Renal cortical epithelial cell (primary cell): ENCODE measurements at places on chromosomes 4 and X. TPM values are rescaled to one million over a fixed set of nuclear protein-coding genes. Genes with fewer than 3 reads are reported as not detected.

Gene AR
- 0.52 and 0.80 TPM in 2 replicates for total RNA-seq

Gene TSR2
- total RNA-seq, result 7.8 and 20.9 TPM in 2 replicates

Gene CT45A3
- not detected in 2 replicates for total RNA-seq

Gene NOA1
- total RNA-seq, result 18.9 and 22.4 TPM in 2 replicates

Gene EXOC1L
- total RNA-seq, result not detected in 2 replicates

Gene GC
- total RNA-seq, result not detected in 2 replicates

Gene SLC16A2
- total RNA-seq, result 5.9 and 19.5 TPM in 2 replicates

Gene SRPK3
- 0.17 and 0.25 TPM in 2 replicates for total RNA-seq

Gene DCHS2
- under 0.01 TPM in 1 of 2 replicates, not detected in the other for total RNA-seq

Gene MAGEE1
- total RNA-seq, result 1.0 and 3.3 TPM in 2 replicates

Gene RAB41
- not detected in 2 replicates for total RNA-seq

Gene RASL11B
- total RNA-seq, result 4.7 and 21.2 TPM in 2 replicates
